Stimulated activated CD8-positive, alpha-beta memory T cell treated with anti-CD3 and anti-CD28 coated beads, Interleukin-4, amount 100 ng/mL, for 48 hours (primary cell): ENCODE measurements at places on chromosomes 1 and 21.
A peak's percentile ranks its signal among the peaks of the same experiment; 100 is the strongest.

DNA sequence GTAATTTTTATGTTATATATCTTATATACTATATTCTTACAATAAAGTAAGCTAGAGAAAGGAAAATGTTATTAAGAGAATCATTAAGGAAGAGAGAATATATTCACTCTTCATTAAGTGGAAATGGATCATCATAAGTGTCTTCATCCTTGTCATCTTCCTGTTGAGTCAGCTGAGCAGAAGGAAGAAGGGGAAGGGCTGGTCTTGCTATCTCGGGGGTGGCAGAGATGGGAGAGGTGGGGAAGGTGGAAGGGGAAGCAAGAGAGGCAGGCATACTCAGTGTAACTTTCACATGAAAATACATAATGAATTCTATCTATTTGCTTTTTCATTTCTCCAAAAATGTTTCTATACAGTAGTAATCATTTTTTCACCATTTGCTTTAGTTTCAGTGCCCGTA lies 5.1 kb downstream of the DNASE2B start:
- no peak for DNase-seq

DNA sequence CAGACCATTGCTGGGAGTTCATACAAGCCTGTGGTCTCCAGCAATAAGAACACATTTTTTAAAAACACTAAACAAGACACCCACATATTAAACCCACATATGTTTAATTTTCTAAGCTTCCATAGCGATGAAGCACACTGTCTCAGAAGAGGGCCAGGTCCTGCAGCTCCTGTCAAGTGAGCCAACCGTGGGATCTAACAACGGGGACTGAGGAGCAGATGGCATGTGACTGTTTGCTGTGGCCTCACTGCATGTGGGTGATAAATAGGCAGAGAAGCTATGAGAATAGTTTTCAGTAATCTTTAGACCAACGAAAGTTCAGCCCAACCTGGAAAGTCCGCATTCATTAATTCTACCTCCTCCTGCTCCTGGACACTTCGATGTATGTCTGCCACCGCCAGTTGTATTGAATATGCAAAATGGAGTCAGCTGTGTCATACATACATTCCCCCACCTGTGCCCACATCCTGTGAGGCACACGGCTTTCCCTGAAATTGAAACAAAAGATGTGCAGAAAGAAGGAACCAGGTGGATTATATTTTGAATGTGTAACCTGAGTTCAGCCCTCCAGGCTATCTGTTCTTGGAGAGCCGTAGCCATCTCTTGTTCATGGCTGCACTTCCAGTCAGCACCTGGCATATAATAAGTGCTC lies 88.2 kb downstream of the MIS18A start:
- DNase-seq = no peak

DNA sequence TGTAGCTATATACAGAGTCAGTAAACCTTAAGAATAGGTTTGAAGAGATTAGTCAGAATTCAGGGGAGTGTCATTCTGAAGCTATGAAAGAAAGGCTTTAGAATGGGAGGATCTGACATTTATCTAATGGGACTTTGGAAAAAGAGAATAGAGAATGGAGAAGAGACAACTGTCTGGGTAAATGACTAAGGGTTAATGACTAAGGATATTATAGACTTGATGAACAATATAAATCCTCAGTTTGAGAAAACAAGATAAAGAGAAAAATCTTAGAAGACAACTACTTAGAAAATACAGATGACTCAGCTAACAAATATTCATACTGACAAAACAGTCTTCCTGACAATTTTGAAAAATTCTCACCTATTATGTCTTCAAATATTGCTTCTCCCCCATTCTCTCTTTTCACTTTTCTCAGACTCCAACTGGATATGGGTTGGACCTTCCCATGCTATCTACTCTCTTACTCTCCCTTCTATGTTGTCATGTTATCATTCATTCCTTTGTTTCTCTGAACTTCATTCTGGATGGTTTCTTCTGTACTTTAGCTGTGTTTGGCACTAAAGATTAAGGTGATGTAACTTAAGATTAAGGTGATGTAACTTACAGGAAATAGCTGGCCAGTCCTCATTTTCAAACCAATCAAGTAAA lies 20.4 kb downstream of the SLC16A1 start:
- no peak for DNase-seq

- no peak for DNase-seq
Measured at GRCh38 chr1:161705537-161705936, 1.5 kb upstream of the FCRLA start.

DNA sequence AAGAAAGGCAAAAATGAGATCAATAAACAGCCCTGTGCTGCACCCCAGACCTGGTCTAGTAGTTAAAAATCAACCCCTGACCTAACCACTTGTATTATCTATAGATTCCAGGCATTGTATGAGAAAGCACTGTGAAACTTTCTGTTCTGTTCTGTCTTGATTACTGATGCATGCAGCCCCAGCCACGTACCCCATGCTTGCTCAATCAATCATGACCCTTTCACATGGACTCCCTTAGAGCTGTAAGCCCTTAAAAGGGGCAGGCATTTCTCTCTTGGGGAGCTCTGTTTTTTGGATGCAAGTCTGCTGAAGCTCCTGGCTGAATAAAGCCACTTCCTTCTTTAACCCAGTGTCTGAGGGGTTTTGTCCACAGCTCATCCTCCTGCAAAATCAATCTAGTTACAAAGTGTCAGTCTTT lies 24.2 kb upstream of the CD34 start:
- DNase-seq = no peak

DNA sequence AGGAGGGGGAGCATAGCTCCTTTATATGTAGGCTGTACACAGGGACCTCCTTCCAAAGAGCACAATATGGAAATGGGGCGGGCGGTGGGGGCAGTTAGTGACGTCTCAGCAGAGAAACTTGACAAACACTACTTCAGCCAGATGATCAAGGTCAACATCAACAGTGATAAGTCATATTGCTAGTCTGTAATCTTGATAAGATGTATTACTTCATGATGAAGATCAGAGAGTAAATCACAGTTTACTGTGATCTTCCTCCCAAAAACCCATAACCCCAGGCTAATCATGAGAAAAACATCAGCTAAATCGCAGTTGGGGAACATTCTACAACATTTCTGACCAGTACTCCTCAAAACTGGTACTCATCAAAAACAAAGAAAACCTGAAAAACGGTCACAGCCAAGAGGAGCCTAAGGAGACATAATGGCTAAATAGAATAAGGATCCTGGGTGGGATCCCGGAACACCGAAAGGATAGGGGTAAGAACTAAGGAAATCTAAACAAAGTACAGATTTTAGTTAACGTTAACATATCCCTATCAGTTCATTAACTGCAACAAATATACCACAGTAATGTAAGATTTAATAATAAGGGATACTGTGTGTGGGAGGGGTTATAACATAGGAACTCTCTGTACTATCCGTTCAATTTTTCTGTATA lies 20.2 kb downstream of the LPAR3 start:
- DNase-seq = no peak

GRCh38 chr1:203906932-203907331 lies 45.5 kb downstream of the SNRPE start:
- no peak for DNase-seq

DNA sequence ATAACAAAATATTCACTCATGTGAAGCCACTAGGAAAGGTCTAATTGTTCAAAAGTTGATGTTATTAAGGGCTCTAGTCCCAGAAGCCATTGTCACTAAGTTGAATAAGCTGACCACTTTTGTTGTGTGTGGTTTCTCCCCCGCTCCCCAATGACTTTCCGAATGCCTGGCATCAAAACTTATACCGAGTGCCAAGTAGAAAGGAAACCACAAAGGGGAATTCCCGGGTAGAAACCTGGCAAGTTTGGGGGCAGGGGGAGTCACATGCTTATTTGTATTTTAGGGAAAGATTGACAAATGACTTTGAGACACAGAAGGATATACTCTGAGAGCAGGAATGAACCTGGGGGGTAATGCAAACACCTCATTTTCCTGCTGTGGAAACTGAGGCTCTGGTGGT lies 154.1 kb downstream of the TGFBR3 start:
- peak; percentile 70 for DNase-seq

DNA sequence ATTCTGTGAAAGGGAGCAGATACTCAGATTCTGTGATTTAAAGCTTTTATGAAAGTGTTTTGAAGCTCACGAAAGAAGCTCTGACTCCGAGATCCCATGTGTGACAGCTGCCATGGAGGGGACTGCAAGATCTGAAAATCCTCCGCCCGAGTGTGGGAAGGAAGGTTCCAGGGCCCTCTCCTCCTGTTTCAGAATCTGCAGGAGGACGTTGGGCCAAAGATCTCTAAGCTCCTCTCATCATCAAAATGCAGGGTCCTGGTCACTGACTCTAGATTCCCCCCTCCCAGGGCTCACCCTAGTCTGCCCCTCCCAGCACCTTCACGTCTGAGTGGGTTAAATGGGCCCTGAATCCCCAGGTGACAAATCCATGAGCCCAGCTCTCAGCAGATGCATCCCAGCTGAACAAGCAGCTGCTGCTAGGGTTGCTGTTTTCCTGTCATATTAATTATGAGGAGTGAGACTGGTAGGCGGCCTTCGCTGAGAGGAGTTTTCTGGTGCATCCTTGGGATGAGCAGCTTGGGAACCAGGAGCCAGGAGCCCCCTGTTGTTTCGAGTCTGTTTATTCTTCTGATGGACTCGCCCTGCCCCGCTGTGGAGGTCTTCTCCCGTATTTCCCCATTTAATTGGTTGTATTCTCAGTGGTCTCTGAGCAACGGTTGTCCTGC lies 402.0 kb downstream of the MATN1 start:
- DNase-seq = peak; percentile 12

- no peak for DNase-seq
Measured at GRCh38 chr1:93616996-93617669, 64.5 kb downstream of the BCAR3 start.

DNA sequence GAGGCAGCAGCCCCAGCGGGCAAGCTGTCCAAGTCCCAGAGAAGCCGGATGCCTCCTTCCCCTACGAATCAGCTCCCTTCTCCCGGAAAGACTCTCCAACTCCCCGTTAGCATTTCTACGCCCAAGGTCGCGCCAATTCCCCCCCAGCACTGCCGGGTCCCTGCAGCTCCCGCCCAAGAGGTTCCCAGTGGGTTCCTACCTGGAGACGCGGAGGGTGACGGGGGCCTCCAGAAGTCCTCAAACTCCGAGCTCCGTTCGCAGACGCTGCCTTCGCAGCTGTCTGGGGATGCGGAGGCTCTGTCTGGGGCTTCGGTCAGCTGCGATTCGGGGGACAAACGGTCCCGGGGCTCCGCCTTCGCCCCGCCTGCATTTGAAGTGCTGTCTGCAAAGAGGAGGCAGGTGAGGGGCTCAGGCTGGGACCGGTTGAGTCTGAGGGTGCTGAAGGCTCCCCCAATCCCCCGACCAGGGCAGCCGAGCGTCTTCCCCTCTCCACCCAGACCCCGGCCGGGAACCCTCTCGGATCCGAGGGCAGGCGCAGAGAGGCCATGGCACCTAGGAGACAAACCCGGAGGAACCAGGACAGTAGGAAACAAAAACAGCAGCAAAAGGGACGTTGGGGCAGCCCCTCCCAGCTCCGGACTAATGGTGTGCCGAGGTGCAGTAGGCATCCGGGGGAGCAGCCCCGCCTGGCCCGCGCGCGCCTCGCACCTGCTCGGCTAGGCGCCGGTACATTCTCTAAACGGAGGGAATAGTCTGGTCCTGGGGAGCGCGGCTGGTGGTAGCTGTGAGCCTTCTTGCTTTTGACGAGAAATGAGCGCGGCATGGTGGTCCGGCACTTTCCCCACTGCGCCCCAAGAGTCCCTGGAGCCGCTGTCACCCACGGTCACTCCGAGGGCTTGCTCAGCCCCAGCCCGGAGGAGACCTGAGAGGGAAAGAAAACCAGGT lies 3.8 kb downstream of the GFI1 start:
- DNase-seq = peak; percentile 51

GRCh38 chr1:86848654-86849053 lies 65.3 kb downstream of the SELENOF start:
- no peak for DNase-seq
